ENCODE measurements at places on chromosomes 12 and 14.

DNA sequence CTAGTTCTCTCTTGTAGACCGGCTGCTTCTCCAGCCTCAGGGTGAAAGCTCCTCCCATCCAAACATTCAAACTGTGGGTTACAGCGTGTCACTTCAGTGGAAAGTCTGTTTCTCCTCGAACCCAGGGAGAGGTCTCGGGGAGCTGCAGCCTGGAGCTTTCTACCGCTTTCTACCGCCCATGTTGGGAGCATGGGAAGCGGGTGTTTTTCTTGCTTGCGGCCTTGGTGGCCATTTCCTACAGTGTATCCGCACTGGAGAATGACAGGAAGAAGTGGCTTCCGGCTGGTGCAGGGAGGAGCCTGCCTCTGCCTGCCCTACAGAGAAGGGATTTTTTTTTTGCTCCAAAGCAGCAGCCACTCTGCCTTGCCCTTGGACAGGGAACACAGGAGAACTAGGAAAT is 21.2 kb downstream of the ZFP36L1 start:
- DNase-seq, result no peak

- DNase-seq, result no peak
These were observed 6.2 kb downstream of the RARG start for GRCh38 chr12:53225635-53226424.

- DNase-seq, result no peak
These were observed 1957.4 kb upstream of the SEL1L start for GRCh38 chr14:83491091-83491490.

DNA sequence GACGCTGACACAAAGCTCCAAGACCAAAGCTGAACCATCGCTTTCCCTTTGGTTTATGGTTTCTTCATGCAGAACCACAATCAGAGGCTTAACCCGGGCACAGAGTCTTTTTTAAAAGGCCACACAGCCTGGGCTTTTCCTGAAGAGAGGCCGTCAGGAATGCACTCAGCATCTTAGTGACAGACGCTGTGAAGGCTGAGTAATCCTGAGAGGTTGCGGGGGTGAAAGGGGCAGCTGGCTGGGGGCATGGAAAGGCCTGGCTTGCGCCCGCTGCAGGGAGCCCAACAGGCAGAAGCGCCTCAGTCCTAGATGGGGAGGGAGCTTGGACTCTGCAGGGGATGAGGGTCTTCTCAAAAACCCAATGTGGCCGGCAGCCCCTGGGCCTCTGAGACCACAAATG is 13.6 kb downstream of the CTDSP2 start:
- no peak for DNase-seq

GRCh38 chr14:54627219-54627539 is 60.3 kb downstream of the SAMD4A start:
- DNase-seq, result no peak

GRCh38 chr14:44963044-44963528 is 1.1 kb downstream of the TOGARAM1 start:
- DNase-seq, result no peak
